Activated naive CD8-positive, alpha-beta T cell treated with anti-CD3 and anti-CD28 coated beads for 36 hours (primary cell): ENCODE measurements at places on chromosomes 5 and 9.
A peak's percentile ranks its signal among the peaks of the same experiment; 100 is the strongest.

DNA sequence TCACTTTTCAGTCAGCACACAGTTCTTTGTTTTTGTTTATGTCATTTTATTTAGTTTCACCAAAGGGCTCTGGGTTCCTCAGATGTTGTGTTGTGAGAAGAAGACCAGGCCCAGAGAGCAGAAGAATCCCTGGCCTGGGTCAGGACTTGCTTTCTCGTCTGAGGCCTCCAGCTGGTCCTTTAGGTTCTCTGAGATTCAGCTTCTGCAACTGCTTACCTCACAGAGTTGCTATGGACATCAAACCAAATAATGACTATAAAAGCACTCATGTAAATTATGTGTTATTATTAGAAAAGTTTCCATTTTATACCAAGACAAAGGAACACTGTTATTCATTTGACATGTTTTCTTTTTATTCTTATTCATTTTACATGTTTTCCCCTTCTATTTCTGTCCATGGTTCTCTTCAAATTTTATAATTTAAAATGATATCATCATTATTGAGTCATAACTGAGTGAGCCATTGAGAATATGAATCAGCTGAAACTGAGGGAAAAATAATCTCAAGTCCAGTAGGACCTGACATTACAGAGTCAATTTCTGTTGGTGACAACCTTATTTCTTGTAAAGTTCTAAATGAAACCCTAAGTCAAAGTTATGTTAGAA, 44.0 kb upstream of the GLRX start:
- no peak for DNase-seq

- no peak for DNase-seq
Observed at GRCh38 chr5:3858524-3858923, 262.9 kb downstream of the IRX1 start.

DNA sequence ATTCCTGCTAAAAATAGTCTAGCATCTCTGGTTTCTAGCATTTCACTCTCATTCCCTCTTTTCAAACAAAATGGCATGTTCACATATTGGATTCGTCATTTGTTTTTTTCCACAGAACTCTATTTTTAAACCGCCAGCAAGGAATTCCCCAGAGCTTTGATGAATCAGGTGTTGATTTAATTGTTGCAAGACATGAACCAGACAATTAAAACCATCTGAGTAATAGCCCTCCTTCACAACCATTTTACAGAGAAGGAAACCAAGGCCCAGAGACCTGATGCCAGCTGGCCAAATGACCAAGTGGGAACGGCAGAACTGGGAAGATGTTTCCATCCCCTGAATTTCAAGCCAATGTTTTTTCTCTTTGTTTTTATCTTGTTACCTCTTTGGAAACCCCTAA, 167.0 kb downstream of the CAAP1 start:
- DNase-seq, result no peak

GRCh38 chr5:13932011-13932410, 12.5 kb downstream of the DNAH5 start:
- DNase-seq, result no peak

GRCh38 chr9:24464319-24464951, 81.3 kb downstream of the IZUMO3 start:
- DNase-seq, result no peak

- no peak for DNase-seq
Observed at GRCh38 chr5:139776861-139777260, 18.7 kb upstream of the PSD2 start.

DNA sequence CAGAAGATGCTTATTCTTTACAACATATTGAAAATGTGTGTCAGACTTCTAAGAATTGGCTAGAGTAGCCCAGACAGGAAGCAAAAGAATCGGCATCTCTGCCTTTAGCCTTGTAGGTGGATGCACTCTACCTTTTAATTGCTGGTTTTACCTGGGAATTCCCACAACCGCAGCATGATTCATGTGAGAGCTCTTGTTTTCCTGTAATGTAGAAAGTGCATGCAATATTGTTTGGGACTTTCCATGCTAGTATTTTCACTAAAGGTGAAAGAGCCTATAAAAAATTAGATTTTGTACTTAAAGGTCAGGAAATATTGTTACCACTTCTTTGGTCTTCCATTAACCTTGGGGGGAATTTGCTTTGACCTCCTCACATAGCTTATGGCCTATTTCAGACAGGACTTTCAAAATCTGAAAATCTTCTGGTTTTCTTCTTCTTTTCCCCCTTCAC, 89.8 kb downstream of the NTRK2 start:
- peak; percentile 3 for DNase-seq

DNA sequence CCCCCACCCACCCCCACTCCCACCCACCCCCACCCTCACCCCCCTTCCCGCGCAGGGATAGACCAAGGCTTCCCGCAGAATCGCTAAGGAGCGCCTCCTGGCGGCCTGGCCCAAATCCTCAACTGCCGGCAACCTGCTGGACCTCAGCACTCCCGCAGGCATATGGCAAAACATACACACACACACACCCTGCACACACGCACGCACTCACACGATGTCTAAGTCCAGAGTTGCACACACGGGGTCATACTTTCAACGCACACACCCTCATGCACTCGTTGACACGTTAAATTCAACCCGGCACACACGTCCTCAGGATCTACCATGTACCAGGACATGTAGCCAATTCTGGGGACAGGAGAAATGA, 1.7 kb downstream of the CPLX2 start:
- peak; percentile 12 for DNase-seq

DNA sequence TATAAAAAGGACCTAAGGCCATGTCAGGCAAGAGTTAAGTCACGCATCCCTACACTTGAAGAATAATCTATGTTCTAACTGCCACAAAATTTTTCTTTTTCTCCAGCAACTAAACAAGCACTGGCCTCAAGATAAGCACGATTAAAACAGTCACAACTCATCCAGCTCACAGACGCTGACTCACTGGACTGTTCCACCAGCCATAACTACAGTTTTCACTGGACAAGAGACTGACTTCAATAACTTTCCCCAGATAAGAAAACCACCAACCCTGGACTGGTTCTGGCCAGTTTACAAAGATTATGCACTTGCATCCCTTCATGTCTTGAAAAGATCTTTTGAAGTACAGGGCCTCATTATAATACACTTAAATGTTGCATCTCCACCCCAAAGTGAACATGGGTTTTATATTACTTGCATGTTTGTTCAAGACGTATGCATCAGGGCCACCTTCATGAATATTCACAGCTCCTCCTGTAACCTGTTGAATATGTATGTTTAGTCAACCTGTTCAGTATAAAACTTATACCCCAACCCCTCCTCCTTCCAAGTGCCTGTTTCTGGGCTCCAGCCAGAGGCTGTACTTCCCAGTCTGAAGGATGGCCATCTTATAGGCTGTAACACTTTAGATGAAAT, 129.3 kb upstream of the EPB41L4A start:
- DNase-seq, result no peak

DNA sequence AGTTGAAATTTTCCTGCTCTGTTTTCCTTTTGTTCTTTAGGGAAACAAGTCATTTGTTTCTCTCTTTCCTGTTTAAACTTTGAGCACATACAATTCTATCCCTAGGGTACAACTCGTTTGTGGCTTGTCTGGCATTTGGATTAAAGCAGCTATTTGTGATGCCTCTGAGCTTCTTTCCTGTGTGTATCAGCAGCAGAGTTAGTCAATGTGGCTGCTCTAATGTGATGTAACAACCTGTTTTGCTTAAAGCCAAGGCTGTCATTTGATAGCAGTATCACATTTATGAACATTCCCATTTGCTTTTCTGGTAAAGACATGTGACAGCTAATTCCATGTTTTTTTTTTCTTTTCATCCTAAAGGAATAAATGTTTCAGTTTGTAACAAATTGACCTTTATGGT, 314.3 kb upstream of the CHD1 start:
- DNase-seq, result no peak

DNA sequence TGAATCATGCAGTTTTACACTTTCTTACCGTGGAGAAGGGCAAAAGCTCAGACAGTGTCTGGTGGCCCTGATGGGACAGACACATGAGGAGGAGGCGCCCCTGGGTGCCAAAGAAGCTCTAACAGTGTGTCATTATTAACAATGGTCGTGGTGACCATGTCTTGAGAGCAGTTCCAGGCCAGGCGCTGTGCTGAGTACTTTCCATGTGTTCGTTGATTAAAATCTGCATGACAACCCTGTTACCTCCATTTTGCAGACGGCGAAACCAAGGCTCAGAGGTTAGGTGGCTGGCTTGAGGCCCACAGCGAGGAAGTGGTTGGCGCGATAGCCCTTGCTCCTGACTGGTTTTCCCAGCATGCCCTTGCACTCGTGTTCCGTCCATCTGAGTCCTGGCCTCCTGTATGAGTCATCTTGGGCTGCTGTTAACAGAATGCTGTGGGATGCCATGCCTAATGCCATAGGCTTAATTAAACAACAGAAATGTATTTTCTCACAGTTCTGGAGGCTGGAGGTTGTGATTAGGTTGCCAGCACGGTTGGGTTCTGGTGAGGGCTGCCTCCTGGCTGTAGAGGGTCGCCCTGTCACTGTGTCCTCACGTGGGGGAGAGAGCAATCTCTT, 92.0 kb downstream of the AMBP start:
- DNase-seq, result no peak

GRCh38 chr9:89838621-89839020, 233.8 kb downstream of the GADD45G start:
- DNase-seq, result no peak

DNA sequence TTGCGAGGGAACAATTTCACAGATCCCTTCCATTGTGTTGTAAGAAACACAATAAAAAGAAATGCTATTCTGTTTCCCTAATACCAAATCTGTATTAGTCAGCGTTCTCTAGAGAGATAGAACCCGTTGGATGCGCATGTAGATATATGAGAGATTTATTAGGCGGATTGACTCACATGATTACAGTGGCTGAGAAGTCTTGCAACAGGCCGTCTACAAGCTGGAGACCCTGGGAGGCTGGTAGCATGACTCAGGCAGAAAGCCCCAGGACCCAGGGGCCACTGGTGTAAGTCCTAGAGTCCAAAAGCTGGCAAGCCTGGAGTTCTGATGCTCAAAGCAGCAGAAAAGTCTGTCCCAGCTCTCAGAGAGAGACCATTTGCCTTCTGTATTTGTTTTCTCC, 18.4 kb upstream of the IL17B start:
- no peak for DNase-seq

DNA sequence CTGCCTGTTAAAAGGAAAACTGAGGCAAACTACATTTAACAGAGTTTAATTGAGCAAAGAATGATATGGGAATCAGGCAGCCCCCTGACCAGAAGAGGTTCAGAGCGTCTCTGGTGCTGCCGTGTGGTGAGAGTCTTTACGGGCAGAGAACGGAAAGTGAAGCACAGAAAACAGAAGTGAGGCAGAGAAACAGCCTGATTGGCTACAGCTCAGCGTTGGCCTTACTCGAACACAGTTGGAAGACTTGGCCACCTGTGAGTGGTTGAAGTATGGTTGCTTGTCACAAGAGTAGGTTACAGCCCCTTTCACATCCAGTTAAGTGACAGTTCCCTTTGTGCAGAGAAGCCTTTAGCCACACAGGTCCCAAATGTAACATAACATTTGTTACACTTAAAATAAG, 16.9 kb upstream of the FBP1 start:
- peak; percentile 56 for DNase-seq

DNA sequence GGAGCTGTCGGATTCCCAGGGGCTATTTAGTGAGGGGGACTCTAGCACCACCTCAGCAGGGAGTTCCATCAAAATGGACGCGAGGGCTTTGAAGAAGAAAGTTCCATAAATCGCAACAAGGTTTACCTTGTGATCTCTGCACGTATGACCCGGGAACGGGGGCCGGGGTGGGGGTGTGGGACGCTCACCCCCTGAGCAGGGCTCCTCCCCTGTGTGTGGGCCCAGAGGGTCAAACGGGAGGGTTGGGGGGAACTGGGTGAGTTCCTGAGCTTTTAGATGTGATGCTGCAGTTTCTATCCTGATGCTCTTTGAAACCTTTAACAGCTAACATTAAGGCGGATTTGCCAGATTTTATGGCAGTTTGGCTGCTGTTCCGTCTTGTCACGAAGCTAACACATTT, 18.9 kb upstream of the LRRC14B start:
- DNase-seq, result no peak

- no peak for DNase-seq
Observed at GRCh38 chr5:72511774-72512592, 4.8 kb upstream of the ZNF366 start.

- no peak for DNase-seq
Observed at GRCh38 chr9:132637351-132637750, 32.4 kb downstream of the DDX31 start.
